Stimulated activated naive CD4-positive, alpha-beta T cell (primary cell): ENCODE measurements at places on chromosomes 7 and 10.

DNA sequence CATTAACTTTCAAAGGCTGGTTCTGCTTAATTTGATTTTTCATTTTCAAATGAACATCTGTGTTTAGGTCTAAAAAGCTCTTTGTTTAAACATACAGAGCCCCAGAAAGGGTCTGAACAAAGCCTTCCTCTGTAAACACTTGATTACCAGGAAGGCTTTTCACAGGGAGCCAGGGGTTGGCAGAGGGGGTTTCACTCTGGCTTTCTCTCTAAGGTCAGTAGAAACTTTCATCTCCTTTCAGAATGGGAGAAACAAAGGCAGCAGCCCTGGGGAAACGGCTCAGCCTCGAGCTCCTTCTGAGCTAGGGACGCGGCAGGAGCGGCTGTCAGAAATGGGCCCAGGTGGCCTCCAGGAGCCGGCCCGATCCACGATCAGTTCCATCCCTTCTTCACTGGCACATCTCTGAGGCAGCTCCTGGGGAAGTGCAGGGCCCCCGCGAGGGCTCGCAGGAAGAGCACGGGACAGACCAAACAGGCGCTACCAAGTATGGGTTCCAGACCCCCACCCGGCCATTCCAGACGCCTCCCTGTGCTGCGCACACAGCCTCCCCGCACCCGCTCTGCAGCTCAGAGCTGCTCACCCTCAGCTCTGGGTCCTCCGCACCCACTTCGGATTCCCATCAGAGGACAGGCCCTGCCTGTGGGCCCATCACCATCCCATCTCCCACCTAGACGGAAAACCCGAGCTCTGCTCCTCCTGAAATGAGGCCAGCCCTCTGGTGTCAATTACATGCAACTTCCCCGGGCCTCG, 124.1 kb downstream of the MAD1L1 start:
- DNase-seq = no peak

DNA sequence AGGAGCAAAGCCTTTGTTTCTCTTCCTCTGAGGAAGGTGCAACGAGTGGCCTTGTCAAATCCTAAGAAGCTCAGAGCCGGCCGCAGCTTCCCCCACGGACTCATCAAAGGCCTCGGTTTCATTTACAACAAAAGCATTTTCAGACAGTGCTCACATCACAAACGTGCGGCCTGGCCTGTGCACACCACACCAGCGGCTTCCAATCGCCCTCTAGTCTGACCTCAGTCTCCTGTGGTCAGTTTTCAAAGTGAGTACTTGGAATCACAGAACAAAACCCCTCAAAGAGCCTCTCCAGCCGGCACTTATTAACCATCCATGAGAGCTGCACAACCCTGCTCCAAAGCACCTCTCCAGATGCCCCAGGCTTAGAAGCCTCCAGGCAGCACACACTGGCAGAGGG, 3.3 kb downstream of the RADIL start:
- DNase-seq = no peak

- no peak for DNase-seq
Measured at GRCh38 chr7:81416659-81417058, 353.2 kb downstream of the HGF start.

GRCh38 chr10:74137992-74138391, 12.6 kb downstream of the AP3M1 start:
- DNase-seq = no peak

- DNase-seq = no peak
Measured at GRCh38 chr7:67821116-67821515, 824.5 kb downstream of the TYW1 start.

- DNase-seq = no peak
Measured at GRCh38 chr7:30363778-30364563, 79.6 kb downstream of the ZNRF2 start.

- no peak for DNase-seq
Measured at GRCh38 chr10:7134448-7134847, 276.4 kb downstream of the SFMBT2 start.

DNA sequence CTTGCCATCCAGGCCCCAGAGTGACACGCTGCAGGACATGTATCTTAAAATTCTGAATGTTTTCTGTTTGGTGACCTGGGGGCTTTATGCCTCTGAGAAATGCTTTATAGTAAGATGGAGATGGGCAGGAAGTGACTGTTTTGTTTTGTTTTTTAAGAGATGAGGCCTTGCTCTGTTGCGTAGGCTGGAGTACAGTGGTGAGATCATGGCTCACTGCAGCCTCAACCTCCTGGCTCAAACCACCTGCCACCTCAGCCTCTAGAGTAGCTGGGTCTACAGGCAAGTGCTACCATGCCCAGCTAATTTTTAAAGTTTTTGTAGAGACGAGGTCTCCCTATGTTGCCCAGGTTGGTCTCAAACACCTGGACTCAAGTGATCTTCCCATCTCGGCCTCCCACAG, 20.6 kb downstream of the ZNF777 start:
- DNase-seq = no peak
